ENCODE measurements at places on chromosomes 13 and 19.

GRCh38 chr13:64534302-64534701 is 2695.8 kb downstream of the PCDH9 start:
- DNase-seq = no peak

DNA sequence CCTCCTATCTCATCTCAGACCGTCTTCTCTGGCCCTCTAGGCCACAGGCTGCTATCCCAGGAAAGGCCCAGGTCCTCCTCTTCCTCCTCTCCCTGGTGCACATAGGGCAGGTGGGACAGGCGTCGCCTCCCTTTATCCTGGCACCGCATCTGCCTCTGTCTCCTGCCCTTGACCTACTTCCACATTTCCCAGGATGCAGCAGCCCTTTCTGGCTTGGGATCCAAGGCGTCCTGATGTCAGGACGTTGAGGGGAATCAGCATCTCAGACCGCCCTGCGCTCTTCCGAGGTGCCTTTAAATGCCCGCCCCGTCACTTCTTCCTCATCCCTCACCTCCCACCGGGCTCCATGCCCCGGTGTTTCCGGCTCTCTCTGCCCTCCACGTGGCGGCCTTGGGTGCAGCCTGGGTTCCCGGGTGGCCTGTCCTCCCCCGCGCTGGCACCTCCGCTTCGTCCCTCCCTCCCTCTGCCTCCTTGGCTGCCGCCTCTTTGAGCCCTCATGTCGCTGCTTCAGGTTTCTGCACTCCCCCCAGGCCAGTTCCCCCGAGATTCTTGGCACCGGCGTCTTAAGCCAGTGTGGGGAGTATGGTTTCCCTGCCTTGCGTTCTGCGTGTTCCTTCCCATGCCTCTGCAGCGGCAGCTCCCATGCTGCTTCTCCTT is 66.3 kb downstream of the KDM4B start:
- DNase-seq = no peak

GRCh38 chr13:40488869-40489391 is 177.5 kb downstream of the FOXO1 start:
- DNase-seq = no peak

DNA sequence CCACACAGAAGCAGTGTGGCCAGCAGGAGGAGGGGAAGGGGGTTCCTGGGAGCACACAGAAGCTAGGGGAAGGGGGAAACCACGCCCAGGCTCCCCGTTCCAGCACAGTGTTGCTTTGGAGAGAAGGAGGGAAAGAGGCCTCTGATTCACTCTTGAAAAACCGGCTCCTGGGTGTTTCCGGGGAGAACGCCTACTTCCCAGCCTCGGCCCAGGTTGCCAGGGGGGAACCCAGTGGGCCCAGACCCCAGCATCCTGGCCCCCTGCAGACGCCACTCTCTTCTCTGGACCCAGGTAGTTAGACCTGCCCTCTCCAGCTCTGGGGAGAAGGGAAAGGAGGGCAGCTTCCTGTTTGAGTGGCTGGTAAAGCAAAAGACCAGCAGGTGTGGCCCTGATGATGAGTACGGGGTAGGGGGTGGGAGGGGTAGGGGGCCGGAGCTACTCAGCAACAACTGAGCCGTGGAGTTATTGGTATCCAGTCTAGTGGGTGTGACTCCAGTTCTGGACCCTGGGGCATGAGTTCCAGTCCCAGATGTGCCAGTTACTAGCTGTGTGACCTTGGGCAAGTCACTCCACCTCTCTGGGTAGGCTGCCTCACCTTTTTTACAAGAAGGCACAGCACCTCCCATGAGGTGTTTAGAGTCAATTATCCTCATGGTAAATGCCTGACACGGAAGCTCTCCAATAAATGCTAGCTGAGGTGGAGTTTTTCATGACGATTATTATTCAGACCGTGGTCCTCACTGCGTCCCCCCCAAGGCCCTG is 836 bp downstream of the GIPC1 start:
- DNase-seq = no peak

DNA sequence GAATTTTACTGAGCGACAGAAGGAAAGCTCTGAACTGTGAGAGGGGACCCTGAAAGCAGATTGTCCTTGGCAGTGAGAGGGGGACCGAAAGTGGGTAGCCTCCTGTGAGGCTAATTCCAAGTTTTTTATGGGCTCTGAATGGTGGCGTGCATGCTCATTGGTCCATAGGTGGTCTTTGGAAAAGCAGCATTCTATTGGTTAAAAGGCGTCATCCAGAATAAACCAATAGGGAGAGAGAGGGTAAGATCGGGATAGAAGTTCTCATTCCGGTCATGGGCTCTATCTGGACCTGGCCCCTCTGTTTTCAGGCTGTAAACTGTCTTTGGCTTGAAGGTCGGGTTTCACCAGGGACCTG is 539.8 kb upstream of the PCDH9 start:
- no peak for DNase-seq

DNA sequence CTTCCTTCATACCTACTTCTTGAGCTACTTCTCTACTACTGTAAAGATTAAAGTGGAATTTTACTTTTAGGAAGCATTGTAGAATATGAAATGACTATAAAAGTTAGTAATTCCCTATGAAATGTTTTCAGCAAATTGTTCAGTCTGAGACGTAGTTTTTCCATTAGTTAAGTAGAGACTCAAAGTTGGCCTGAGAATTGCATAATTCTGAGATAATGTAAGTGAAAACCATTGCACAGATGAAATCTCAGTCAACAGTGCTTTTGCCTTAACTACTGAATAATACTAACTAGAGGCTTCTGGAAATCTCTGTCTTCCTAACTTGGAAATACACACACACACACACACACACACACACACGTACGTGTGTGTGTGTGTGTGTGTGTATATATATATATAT is 125.9 kb downstream of the FGF14 start:
- DNase-seq = no peak

- no peak for DNase-seq
Observed at GRCh38 chr13:79197933-79198332, 208.1 kb downstream of the RBM26 start.

- DNase-seq = peak; percentile 75
Observed at GRCh38 chr19:3047496-3048189, 14.7 kb downstream of the TLE5 start.

DNA sequence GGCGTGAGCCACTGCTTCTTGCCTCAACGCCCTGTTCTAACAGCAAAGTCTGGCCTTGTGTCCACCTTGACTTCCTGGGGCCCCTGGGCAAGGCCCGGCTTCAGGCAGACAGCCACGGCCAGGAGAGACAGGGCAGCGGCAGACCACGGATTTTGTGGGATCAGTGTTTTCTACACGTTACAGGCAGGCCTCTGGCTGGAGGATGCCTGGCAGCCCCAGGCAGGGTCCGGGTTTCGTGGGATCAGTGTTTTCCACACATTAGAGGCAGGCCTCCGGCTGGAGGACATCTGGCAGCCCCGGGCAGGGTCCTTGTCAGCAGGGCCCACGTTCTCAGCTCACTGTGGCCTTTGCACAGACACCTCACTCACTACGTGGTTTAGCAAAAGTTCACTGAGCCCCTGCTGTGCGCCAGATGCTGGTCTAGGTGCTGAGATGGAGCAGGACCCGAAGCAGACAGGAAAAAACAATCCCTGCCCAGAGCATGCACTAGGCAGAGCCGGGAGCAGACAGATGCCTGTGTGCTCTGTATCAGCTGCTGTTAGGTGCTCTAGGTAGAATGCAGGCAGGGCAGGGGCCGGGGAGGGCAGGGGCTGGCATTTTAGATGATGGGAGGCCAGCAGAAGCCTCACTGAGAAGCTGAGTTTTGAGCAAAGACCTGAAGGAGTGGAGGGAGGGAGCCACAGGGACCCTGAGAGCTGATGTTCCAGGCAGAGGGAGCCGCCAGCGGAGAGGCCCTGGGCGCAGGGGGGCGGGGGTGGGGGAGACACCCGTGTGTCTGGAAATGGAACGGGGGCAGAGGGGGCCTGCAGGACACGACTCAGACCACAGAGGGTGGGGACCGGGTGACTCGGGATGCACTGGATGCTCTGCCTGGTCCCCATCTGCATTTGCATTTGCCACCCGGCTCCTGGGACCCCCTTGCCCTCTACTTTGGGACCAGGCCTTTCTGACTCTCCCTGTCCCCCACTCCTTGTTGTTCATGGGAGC is 25.0 kb upstream of the NCCRP1 start:
- no peak for DNase-seq

Data from CD4-positive, alpha-beta T cell treated with Interleukin-1 beta for 1 hour (primary cell).